ENCODE measurements at places on chromosomes 4 and X.

GRCh38 chr4:76781698-76782595, 116.0 kb downstream of the SOWAHB start:
- DNase-seq = no peak

- no peak for DNase-seq
These were observed 122.5 kb upstream of the DDIT4L start for GRCh38 chr4:100312615-100313350.

GRCh38 chr4:136319789-136320464, 1212.4 kb downstream of the PCDH18 start:
- DNase-seq = no peak

DNA sequence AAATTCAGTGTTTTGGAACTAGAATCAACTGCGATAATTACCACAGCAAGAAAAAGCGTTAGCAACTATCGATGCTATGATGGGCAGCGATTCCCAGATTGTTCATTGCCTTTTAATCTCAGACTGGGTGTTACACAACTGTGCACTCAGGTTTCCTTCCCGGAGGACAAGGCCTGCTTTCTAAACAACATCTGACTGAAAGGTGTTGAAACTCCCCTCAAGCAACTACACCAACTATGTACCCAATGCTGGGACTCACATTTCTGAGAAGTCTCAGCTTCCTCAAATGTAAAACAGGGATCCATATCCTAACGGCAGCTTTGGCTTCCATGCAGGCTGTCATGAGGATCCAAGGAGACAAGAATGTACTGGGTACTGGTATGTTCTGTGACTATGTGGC, 8.2 kb downstream of the GABRE start:
- no peak for DNase-seq

- DNase-seq = no peak
These were observed 22.4 kb downstream of the FAT1 start for GRCh38 chr4:186701273-186701672.

GRCh38 chr4:25913056-25913850, 767 bp upstream of the SMIM20 start:
- DNase-seq = peak; percentile 42

GRCh38 chr4:12296366-12296765, 867.7 kb upstream of the HS3ST1 start:
- DNase-seq = no peak

- DNase-seq = no peak
These were observed 75.6 kb upstream of the MSX1 start for GRCh38 chr4:4783847-4784246.

GRCh38 chr4:8662776-8663175, 70.2 kb downstream of the CPZ start:
- no peak for DNase-seq

DNA sequence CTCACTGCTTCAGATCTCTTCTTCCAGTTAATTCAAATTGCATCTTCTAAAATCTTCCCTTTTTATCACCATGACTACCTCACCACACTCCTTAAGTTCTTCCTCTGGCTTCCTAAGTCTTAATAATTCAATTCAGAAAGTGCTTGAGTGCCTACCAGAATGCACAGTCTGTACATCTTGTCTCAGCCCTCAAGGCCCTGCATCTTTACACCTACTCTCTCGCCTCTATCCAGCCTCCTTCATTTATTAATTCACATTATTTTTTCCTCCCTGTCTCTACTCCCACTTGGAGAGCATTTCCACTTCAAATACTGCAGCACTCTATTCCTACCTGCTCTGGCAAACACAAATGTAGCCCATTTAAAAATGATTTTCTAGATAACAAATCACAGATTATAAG, 90.5 kb downstream of the MAPK10 start:
- no peak for DNase-seq

- no peak for DNase-seq
These were observed 125.0 kb downstream of the AKAP4 start for GRCh38 chrX:50075630-50076339.

- DNase-seq = no peak
These were observed 36.9 kb upstream of the MED14 start for GRCh38 chrX:40772290-40772689.

DNA sequence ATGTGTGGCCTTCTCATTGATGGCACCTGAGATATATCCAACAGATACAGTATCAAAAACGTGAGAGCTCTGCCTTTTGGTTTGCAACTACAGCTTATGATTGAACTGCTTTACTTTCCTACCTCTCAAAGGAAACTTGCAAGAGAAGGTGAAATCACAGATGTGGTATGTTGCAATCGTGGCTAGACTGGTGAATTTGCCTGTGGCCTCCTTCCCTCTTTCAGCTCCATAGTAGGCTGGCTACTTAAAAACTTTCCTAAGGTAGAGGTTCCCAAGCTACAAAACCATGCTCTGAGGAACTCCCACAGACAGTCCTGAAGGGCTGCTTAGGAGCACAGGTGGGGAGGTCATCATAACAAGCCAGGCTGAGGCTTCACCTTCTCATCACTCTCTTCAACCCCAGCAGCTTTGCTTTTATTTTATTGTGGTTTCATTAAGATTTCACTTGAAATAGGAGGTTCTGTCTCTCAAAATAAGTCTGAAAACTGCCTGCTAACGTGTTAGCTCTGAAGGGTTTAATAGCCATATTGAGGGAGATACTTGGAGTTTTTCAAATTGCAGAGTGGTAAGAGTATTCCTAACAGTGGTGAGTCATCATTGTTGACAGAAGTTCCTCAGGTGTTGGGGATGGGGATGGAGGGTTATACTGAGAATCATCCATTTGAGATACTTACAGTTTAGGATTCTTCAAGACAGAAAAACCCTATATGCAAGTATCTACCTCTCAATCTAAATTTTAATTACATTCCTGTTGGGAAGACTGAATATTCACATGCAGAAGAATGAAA, 93.5 kb upstream of the UCP1 start:
- no peak for DNase-seq

DNA sequence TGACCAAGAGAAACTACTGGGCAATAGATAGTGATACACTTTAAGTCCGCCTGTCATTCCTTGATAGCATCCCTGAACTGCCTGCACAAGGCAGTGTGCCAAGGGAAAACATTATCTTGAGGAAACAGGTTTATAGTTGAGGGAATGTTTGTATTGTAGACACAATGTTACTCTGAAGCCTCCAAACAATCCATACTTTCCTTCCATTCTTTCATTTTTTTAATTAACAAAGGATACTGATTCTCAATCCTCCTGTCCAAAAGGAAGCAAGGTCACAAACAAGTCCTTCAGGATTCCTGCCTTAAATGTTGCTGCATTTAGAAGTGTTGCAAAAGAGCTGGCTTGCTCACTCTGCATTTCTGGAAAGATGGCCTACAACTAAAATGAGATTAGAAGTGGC, 61.7 kb upstream of the PRSS48 start:
- DNase-seq = no peak

- DNase-seq = no peak
These were observed 321.6 kb upstream of the PCDH10 start for GRCh38 chr4:132827522-132827921.

DNA sequence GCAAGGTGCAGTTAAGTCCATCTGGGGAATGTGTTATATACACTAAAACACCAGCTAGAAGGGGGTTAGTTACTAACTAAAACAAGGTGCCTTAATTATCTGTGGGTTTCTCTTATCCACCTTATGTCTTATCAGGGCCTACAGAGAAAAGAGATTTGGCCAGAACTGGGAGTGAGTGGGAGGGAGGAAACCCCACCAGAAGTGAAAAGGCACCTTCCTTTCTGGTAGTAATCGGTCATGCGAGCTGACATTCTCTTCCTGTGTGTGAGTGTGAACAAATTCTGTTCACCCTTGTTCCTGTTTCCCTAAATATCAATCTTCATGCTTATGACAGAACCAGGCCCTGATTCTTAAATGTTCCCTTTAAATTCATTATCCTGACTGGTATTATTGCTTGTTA, 43.5 kb downstream of the SRPX2 start:
- DNase-seq = no peak

- DNase-seq = peak; percentile 35
These were observed 260.9 kb upstream of the RPS6KA3 start for GRCh38 chrX:20527558-20528011.

- no peak for DNase-seq
These were observed at the start of gene SLC25A31 for GRCh38 chr4:127730142-127730913. TSS of gene SLC25A31 (plus strand) at chr4:127730400. CDS start at chr4:127730546, 146 bp downstream.

DNA sequence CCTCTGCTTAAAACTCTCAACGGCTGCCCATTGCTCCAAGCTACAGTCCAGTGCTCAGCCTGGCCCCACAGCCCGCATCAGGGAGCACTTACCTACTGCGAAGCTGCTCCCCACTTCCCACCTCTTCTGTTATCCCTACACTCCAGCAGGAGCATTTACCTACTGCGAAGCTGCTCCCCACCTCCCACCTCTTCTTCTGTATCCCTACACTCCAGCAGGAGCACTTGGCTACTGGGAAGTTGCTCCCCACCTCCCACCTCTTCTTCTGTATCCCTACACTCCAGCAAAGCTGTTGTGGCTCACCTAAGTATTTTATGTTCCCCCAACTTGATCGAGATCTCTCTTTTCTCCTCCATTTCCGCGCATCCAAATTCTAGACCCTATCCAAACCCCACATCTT, 563.3 kb upstream of the ZFP42 start:
- DNase-seq = no peak

GRCh38 chr4:155544547-155544946, 122.1 kb upstream of the GUCY1A1 start:
- DNase-seq = no peak

Measured in CD4-positive, alpha-beta T cell treated with Interleukin-17A for 1 hour (primary cell).